ENCODE measurements at places on chromosomes 11 and 22.

- no peak for DNase-seq
Observed at GRCh38 chr11:77072851-77073327, 6.1 kb downstream of the CAPN5 start.

DNA sequence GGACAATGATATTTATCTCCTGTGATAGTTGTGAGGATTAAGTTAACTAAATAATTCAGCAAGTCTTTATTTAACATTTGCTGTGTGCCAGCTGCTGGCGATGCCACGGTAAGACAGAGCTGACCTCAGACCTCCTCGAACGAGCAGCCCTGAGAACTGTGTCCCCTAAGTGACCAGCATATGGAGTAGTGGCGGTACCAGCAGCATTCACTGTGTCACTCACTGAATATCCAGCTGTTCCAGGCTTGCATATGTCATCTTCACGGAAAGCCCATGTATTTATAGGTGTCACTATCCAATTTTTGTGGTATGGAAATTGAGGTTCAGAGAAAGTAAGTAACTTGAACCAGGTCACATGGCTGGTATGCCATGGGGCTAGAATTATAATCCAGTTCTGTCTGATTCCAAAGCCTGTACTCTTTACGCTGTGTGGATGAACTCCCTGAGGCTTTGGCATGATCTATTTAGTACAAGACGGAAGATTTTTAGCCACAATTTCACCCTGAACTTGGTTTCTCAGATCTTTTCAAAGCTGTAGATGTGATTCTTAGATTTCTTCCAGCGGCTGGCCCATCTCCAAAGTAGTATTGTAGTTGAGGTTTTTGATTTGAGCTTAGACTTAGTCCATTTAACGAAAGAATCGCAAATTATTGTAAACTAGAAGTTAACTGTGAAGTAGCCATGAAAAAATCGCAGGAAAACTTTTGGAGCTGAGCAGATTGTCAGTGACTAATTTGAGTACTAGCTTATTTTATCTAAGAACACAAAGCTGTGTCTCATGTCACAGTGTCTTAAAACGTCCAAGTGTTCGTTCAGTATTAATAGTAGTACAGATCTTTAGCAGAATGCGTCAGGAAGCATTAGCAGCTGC, 49.4 kb upstream of the MYO18B start:
- DNase-seq = no peak

DNA sequence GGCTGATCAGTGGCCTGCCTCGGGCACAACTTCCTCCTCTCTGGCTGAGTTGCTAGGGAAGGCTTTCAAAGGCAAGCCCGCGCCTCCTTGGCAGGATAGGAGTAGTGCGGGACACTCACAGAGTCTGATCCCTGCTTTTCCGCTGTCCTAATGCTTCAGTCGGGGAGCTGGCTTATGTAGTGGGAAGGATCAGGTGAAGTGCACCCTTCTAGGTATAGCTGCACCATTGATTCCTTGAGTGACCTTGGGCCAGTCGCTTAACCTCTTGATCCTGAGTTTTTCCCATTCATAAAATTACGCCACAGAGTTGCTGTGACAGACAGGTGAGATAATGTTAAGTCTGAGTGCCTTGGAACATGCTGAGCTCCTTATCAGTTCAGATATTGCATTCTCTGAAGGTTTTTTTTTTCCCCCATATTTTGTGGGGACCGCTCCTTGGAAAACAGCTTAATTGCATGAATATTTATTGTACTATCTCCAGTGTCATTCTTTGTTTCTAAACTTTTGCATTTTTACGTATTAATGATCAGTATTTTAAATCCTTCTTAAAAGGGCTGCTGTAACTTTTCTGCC, 961 bp downstream of the IPO7 start:
- peak; percentile 45 for DNase-seq

DNA sequence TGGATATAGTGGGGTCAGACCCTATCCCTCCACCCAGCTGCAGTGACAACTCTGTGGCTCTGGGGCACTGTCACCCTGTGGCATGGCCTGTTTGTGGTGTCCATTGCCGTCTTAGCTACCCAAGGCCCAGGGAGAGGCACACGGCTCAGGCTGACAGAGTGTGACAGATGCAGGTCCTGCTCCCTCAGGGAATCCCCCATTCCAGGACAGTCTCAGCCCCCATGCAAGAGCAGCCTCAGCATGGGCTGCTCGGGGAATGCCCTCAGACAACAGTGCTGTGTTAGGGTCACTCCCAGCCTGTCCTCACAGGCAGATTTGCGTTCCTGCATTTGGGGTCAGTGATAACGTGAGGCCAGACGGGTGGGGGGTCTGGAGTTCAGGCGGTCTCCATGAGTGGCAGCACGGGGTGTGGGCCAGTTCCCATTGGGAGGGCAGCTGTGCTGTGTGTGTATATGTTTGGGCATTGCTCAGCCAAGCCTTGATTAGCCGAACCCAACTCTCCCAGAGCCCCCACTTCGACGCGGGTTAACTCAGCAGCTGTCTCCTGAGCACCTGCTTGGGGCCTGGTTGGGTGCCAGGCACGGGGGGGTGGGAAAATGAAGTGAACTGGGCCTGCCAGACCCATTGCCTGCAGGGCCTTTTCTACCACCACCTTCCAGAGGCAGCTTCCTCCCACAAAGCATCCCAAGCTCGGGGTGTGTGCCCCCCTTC, 5.3 kb upstream of the KCNQ1OT1 start:
- no peak for DNase-seq

DNA sequence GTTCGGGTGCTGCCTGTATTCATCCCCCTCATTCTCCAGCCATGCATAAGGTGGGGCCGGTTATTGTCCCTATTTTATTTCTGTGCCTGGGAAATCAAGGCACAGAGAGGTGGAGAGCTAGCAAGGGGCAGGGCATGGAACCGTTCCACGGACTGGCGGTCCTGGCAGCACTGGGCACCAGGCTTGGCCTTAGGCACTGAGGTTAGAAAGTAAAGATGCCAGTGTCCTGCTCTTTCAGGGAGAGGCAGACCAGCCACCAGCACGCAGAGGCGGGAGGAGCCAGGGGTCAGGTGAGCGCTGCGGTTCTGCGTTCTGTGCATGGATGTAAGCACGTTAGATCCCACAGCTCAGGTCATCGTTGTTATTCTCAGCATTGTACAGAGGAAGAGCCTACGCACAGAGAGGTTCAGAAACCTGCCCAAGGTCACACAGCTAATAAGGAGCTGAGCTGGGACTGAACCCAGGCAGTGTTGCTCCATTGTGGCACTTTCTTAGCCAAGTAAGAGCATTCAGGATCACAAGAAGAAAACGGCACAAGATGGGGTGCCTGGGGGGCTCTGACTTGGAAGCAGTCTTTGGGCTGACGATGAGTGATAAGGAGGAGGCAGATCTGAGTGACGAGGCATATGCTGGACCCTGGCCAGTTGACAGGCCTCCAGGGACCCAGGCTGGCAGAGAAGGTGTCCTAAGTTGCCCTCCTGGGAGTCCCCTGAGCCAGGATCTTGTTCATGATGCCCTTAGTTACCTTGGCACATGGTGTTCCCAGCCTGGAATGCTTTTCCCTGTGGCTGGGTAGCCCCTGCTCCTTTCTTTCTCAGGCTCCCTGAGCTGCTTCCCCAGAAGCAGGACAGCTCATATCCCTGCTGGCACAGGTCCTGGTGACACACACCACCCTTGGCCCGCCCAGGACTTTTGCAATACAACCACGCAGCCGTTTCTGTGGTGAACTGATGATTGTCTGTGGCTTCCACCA, 41.1 kb downstream of the OSBPL5 start:
- no peak for DNase-seq

DNA sequence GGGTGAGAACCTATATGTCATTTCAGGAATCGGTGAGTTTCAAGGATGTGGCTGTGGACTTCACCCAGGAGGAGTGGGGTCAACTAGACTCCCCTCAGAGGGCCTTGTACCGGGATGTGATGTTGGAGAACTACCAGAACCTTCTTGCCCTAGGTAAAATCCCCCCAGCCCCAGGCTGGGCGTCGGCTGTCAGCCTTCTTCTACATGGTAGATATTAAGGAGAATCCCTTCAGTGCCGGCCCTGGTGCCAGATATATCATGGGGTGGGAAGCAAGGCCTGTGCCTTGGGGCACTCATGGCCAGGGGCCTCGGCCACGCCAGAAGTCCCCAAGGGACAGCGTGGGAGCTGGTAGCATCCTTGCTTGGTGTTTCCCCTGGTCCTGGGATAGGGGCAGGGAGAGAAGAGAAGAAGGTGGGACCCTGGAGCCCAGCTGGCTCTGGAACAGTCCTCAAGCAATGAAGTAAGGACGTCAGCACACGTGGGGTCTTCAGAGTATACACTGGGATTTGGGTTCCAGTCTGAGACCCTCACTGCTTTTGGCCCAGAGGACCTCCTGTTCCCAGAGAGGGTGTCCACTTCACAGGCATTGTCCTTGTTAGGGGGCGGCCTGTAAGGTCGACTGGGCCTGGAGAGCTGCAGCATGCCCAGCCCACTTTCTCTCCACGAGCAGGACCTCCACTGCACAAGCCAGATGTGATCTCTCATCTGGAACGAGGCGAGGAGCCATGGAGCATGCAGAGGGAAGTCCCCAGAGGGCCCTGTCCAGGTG, 6.8 kb downstream of the ZNF74 start:
- DNase-seq = no peak

DNA sequence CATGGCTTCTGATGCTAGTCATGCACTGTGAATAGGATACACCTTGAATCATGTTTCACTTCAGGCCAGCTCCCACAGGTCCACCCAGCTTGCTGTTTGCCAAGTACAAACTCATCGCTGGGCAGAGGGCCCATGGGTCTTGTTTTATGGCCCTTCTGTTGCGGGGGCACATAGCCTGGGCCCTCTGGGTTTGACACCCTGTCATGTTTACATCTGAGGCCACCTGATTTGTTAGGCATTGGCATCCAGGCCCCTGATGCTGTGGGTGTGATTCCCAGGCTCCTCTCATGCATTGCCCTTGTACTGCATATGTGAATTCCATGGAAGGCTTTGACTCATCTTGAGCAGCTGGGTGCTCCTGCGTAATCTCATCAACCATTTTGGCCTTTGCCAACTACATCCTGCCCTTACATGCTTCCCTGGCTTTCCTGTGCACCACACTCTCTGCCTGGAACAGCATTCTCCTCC, 32.6 kb downstream of the PPFIBP2 start:
- DNase-seq = no peak

DNA sequence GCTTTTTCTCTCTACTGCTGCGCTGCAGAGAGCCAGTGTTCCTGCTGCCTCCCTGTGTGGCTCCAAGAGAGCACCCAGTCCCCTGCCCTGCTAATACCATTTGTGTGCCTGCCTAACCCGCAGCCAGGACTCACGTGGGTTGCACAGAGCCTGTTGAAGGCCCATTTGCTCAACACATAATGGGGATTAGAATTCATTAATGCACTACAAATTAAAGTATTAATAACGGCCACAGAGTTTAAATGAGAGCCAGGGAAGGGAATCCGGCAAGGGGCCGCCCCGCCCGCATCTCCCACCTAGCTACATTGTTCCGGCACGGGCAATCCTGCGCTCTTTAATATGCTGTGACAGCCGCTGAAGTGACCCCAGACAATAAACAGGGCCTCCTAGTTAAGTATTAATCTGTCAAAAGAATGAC, 211.3 kb downstream of the NXPE2 start:
- DNase-seq = no peak
